ENCODE measurements at places on chromosomes 11 and 22. TPM values are rescaled to one million over a fixed set of nuclear protein-coding genes. Genes with fewer than 3 reads are reported as not detected.
A peak's percentile ranks its signal among the peaks of the same experiment; 100 is the strongest.

MN1 gene
- total RNA-seq, result 1.8 TPM

OR51B4 gene
- total RNA-seq, result not detected

- peak; percentile 42 for DNase-seq
Observed at GRCh38 chr11:9351321-9351881, 33.1 kb upstream of the IPO7 start.

- DNase-seq, result no peak
Observed at GRCh38 chr11:98701541-98701940, 319.2 kb upstream of the CNTN5 start.

GRCh38 chr22:29218758-29219408 lies 13.2 kb downstream of the EMID1 start:
- DNase-seq, result no peak

BEST1 gene
- total RNA-seq, result 1.8 TPM

SLC6A5 gene
- total RNA-seq, result not detected

C22orf31 gene
- total RNA-seq, result not detected
